Caco-2 (cell line): ENCODE measurements at places on chromosomes 6 and 20.

DNA sequence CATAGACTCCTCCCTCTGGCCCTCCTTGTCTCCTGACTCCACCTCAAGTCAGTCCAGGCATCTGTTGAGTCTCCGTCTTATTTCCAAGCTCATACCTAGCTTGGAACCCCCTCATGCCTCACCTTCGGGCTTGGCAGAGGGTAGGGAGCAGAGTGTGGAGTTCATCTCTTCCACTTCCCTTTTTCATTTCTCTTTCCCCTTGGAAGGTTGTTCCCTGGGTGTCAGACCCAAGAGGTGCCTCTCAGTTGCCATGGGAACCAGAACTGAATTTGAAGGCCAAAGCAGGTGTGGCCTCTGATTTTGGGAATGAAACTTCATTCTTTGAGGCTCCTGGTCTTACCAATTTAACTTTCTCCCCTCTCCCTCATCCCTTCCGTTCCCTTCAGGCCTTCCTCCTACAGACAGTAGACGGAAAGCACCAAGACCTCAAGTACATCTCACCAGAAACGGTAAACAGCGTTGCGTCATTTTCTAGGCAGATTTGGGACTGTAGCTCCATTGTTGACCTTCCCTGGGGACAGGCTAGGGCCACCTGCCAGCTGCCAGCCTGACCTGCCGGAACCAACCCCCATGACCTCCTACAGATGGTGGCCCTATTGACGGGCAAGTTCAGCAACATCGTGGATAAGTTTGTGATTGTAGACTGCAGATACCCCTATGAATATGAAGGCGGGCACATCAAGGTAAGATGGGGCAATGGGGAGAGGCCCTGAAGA lies 6.6 kb downstream of the CDC25B start:
- no peak for DNase-seq

- DNase-seq = no peak
Measured at GRCh38 chr20:49471397-49471796, 11.1 kb downstream of the KCNB1 start.

- no peak for DNase-seq
Measured at GRCh38 chr6:22917344-22917743, 348.0 kb downstream of the HDGFL1 start.

DNA sequence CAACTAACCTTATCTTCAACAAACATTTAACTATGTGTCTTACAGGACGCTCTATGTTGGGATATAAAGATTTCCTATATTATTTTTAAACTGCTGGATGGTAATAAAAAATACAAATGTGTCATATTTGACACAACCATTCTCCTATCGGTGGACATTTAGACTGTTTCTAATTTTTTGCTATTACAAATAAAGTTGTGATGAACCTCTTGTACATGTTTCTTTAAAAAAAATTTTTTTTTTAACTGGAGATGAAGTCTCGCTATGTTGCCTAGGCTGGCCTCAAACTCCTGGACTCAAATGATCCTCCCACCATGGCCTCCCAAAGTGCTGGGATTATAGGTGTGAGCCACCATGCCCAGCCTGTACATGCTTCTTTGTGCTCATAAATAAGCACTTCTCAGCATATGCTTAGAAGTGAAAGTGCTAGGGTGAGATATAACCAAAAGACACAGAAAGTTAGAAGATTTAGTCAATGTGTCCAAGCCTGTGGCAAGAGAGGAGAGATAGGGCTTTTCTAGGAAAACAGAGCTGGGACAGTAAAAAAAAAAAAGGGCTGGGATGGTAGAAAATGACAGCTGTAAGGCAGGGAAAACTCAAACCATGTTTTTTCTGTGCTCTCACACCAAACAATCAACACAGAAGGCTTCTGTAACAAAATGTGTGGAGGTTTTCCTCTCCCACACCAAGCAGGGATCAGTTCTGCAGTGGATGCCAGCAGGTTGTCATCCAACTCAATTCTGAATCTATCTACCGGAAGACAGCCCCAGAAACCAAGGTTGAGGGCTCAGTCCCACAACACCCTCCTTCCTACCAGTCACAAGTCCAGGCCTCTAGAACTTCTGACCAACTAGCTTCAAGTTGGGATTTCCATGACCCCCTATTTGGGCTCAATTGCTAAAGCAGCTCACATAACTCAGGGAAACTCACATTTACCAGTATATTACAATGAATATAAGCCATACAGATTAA lies 70.0 kb upstream of the SMIM29 start:
- DNase-seq = no peak
